Left kidney (tissue), 8 donors: ENCODE measurements at places on chromosomes 11 and 22. TPM values are rescaled to one million over a fixed set of nuclear protein-coding genes. Genes with fewer than 3 reads are reported as not detected.

GRCh38 chr22:43442386-43443151 lies 30.8 kb downstream of the MPPED1 start:
- no peak for DNase-seq

Gene OR56A1
- polyA plus RNA-seq = not detected

Gene LMNTD2
- polyA plus RNA-seq = 2.5 TPM

Gene TRIM66
- polyA plus RNA-seq = 14.8 TPM

Gene ALG12
- 24.1 TPM for polyA plus RNA-seq
